Skin of body (tissue), 3 donors: ENCODE measurements at places on chromosomes 4 and X.

DNA sequence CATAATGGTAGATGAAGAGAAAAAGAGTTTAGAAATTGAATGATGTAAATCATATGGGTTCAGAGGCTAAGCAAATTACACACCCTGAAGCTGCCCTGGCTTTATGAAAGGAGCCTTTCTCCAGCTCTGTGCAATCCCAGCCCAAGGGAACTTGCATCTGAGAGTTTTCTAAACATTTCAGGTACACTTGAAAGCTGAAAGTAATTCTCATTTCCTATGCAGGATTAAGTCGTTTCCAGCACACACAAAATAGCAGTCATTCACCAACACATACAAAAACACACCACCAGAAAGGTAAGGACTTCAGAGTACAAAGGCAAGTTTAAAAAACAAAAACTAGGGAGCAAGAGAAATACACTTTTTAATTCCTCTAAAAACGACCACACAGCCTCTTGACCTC, 1.7 kb downstream of the PDGFC start:
- no peak for DNase-seq

DNA sequence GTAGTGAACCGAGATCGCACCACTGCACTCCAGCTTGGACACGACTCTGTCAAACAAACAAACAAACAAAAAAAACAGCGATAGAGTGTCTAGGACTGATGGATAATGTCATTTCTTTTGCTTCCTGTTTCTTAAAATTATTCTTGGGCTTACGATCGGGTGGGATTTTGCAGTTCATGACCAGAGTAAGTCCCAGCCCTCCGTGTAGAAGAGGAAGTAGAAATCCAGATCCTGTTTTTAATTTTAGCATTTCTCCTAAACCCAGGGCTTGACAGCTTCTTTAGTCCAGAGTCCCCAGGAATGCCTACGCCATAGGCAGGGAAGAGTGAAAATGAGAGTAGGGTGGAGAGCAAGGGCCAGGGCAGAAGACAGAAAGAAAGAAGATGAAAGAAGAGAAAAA, 94.3 kb downstream of the HPRT1 start:
- no peak for DNase-seq

GRCh38 chrX:84078991-84079390, 109.0 kb downstream of the RPS6KA6 start:
- no peak for DNase-seq

DNA sequence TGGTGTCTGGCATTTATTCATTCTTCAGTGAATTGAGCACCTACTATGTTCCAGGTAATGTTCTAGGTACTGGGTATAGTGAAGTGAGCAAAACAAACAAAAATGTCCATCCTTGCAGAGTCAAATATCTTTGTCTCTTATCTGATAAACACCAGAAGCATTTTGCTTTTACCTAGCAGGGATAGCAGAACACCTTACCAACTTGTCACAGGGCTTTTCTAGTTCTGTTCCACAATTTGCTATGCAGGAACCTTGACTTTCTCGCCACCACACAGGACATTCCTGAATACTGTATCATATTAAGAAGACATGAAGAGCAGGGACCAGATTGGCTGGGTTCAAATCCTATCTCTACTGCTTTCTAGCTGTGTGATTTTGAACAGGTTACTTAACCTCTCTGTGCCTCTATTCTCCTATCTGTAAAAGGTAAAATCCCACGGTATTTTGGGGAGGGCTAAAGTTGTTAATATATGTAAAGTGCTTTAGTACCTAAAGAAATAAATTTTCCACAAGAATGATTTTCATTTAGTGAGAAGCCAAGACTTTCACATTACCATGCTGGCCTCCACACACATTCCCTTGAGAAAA, 214.5 kb upstream of the S100G start:
- DNase-seq = no peak

GRCh38 chr4:170014359-170015011, 11.7 kb downstream of the MFAP3L start:
- DNase-seq = no peak

DNA sequence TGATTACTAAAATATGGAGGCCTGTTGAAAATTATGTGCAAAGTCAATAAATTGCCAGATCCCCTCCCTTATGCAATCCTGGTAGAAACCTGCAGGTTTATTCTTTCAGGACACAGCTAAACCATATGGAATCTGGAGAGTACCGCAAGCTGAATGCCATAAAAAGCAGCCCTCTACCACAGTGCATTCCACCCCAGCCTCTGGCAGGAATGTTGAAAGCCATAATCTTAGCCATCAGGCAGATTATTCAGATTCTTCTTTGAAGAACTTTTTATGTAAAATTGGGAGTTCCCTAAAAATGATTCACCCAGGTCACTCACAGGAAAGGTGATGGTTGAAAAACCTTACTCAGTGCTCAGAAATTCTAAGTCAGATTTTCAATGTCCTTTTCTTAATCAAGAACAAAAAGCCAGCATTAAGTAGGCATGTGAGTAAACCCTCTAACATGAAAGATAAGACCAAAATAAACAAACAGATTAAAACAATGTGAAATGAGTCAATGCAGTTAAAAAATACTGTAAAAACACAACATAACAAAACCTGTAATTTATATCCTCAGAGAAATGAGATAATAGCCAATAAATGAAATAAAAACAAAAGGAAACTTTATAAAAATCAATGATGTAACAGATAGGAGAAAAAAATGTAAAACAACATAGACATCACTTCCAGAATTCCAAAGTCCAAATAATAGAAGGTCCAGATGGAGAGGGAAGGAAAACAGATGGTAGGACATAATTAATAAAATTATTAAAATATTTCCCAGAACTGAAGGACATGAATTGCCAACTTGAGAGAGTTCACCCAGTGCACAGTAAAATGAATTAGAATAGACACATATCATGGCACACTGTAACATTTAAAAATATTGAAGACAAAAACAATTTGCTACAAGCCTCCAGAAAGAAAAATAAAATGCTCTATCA, 226.9 kb downstream of the FSTL5 start:
- no peak for DNase-seq
